ENCODE measurements at places on chromosomes 7 and 10.
A peak's percentile ranks its signal among the peaks of the same experiment; 100 is the strongest.

DNA sequence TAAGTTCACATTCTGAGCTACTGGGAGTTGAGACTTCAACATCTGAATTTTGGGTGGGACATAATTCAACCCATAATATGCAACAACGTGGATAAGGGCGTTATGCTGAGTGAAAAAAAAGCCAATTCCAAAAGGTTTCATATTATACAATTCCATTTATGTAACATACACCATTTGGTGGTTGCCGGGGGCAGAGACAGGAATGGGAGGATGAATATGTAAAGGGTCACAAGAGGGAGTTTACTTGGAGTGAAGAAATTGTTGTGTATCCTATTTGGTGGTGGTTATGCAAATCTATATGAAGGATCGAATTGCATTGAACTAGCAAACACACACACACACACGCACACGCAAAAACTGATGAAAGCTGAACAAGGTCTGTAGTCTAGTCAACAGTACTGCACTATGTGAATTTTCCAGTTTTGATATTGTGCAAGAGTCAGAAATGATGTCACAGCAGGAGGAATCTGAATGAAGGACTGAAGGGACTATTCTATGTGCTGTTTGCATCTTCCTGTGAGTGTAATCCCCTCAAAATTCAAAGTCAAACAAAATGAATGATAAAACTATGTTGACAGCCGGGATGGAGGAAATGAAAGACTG lies 249.2 kb upstream of the HABP2 start:
- DNase-seq = no peak

GRCh38 chr7:77674878-77675277 lies 21.4 kb upstream of the RSBN1L start:
- no peak for DNase-seq

- DNase-seq = peak; percentile 54
Measured at GRCh38 chr7:69597278-69598076, 798 bp upstream of the AUTS2 start.

DNA sequence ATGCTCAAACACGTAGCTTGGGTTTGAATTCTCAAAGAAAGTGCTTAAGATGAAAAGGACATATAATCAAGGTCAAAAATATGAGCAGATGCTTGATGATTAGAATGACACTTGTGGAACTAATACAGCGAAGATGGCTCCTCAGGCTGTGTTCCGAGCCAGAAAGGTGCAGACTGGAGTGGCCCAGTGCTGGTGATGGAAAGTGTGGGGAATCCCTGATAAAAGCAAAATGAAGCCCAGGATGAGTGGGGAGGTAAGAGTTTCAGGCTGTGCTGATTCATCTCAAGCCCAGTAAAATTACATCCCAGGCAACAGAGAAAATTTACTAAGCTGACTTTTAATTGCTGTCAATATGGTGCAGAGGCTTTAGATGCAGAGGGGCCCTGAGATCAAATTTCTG lies 77.8 kb upstream of the IKZF1 start:
- DNase-seq = no peak

- no peak for DNase-seq
Measured at GRCh38 chr7:136479922-136480321, 388.5 kb upstream of the CHRM2 start.

- no peak for DNase-seq
Measured at GRCh38 chr10:45427970-45428366, 54.0 kb downstream of the ALOX5 start.

GRCh38 chr10:28663576-28664368 lies 13.5 kb upstream of the BAMBI start:
- peak; percentile 79 for DNase-seq

- DNase-seq = no peak
Measured at GRCh38 chr10:118139321-118139720, 92.6 kb upstream of the RAB11FIP2 start.

- no peak for DNase-seq
Measured at GRCh38 chr10:58177362-58177947, 90.2 kb downstream of the IPMK start.

DNA sequence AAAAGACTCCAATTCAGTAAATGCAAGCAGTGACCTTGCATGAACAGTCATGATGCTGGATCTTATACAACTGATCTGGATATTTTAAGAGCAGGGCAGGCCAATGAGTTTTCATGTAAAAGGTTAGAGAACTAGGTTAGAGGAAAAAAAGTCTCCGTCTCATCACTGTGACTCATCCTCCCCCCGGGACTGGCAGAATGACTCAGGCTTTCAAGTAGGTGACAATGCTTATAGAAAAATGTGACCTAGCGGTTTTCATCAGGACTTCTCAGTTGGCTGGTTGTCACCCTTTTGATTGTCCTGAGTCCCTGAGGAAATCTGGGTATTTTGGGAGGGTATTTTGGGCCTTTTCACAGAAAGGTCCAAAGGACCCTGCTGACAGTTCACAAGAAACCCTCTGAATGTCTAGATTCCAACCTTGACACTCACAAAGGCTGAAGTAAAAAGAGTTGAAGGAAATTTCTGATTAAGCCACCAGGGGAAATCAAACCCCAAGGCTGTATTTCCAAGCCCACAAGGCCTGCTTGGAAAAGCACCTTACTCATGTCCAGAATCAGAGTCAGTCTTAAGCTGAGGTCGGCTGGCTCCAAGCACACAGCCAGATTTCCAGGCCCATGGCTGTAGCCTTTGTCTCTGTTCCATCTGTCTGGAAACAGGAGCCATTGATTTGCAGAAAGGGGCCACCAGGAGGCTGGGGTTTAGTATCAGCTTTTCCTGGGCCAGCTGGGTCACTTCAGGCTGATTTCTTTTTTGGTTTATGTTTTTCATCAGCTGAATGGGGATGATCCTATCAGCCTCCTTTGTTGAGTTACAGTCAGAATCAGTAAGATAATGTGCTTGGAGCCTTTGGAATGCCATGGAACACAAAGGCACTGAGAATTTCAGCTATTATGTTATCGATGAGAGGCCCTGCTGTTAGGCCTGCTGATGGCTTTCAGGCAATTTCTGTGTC lies 226.4 kb upstream of the HABP2 start:
- DNase-seq = peak; percentile 41

GRCh38 chr10:54797636-54798321 lies 3.3 kb downstream of the PCDH15 start:
- no peak for DNase-seq

- no peak for DNase-seq
Measured at GRCh38 chr7:763762-764161, 36.7 kb upstream of the PRKAR1B start.

- DNase-seq = no peak
Measured at GRCh38 chr7:76513817-76514799, 3.8 kb downstream of the UPK3B start.

GRCh38 chr7:115005953-115006352 lies 84.1 kb downstream of the MDFIC start:
- DNase-seq = peak; percentile 36

GRCh38 chr7:74637745-74638144 lies 19.8 kb upstream of the GTF2I start:
- DNase-seq = no peak

DNA sequence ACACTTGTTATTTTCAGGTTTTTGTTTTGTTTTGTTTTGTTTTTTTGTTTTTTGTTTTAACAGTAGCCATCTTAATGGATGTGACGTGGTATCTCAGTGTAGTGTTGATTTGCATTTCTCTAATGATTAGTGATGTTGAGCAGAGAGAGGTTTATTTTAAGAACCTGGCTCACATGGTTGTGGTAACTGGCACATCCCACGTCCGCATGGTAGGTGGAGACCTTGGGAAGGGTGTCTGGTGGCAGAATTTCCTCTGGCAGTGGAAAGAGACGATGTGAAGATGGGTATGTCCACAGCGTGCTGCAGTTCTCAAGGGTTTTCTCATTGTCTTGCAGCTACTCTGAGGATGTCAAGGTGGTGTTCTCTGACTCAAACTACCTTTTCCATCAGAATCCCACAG lies 252.2 kb downstream of the GALNT17 start:
- no peak for DNase-seq

GRCh38 chr7:73556208-73557107 lies 1.0 kb downstream of the BCL7B start:
- DNase-seq = no peak

DNA sequence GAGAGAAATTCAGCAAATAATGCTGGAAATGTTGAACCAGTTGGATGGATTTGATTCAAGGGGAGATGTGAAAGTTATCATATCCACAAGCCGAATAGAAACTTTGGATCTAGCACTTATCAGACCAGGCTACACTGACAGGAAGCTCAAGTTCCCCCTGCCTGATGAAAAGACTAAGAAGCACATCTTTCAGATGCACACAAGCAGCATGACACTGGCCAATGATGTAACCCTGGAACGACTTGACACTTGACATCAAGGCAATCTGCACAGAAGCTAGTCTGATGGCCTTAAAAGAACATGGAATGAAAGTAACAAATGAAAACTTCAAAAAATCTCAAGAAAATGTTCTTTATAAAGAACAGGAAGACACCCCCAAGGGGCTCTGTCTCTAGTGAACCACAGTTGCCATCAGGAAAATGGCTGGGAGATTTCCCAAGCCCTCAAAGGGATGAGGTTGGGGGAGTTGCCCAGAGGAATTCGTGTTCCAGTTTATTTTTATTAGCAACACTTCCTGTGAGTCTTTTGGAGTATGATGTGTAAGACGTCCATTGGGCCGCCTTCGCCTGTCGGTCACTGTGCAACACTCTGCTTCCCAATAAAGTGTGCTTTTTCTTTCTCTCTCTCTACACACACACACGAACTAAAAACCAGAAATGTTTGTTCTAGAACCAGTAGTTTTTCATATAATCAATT lies 200.0 kb downstream of the HIBADH start:
- DNase-seq = no peak

GRCh38 chr10:127943336-127943910 lies 36.5 kb downstream of the PTPRE start:
- no peak for DNase-seq

- no peak for DNase-seq
Measured at GRCh38 chr7:55770778-55771177, 91.8 kb downstream of the SEPTIN14 start.

- no peak for DNase-seq
Measured at GRCh38 chr7:22814261-22815208, 8.1 kb downstream of the TOMM7 start.

- peak; percentile 60 for DNase-seq
Measured at GRCh38 chr10:23344241-23344841, at the start of gene C10orf67. TSS of gene C10orf67 (minus strand) at chr10:23344797. CDS start at chr10:23344774, 23 bp downstream.

DNA sequence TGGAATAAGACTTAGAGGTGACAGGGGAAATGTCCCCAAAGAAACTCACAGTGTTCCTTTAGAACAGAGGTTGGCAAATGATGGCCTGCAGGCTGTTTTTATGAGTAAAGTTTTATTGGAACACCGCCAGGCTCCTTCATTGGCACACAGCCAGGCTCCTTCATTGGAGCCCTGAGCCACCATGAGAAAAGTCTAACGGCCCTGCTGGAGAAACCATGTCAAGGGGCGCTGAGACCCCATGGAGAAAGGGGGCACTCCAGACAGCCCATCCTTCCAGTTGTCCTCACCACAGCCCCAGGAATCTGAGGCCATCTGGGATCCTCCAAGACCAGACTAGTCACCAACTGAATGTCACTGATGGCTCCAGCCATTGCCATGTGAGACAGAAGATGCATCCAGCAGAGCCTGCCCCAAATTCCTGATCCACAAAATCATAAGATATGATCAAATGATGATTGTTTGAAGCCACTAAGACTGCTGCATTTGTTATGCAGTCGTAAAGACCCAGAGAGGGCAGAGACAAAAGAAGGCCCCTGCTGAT lies 88.2 kb upstream of the GPR26 start:
- DNase-seq = no peak

DNA sequence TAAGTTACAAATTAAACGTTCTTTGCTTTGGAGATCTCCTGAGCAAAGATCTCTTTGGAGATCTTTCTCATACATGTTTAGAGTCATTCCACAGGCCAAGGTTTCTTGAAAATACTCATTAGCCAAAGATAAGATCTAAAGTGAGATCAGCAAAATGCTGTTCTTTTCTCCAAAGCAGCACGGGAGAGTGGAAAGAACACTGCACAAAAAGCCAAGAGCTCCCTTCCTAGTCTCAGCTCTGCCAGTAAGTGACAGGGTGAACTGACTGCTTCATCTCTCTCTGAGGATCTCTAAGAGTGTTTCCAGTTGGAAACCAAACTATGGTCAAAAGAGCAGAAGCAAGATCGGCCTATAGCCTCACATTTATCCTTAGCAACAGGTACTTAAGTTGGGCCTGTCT lies 168.4 kb upstream of the ASAH2 start:
- DNase-seq = no peak

- no peak for DNase-seq
Measured at GRCh38 chr10:28777911-28778310, 100.6 kb downstream of the BAMBI start.

DNA sequence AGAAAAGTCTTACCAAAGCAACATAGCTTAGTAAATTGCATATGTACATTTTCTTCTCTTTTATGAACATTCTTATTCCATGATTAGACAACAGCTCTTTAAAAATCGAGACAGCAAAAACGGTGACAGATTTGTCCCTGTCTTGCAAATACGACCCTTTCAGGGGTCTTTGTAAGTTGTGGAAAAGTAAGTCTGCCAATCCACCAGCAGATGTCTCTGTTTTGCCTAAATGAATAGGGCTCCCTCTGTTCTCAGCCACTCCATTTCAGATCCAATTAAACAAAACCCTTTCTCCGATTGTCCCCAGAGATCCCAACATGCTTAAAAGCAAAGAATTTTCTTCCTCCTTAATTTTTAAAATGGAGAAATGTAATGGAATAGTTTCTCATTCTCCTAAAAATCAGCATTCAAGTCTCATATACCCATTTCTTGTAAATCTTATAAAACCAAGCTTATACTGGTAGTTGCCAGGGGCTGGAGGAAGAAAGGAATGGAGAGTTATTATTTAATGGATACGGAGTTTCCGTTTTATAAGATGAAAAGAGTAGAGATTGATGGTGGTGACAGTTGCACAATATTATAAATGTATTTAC lies 61.0 kb upstream of the NFE2L3 start:
- DNase-seq = peak; percentile 68

GRCh38 chr10:100827819-100828737 lies 82.7 kb downstream of the PAX2 start:
- DNase-seq = peak; percentile 87

DNA sequence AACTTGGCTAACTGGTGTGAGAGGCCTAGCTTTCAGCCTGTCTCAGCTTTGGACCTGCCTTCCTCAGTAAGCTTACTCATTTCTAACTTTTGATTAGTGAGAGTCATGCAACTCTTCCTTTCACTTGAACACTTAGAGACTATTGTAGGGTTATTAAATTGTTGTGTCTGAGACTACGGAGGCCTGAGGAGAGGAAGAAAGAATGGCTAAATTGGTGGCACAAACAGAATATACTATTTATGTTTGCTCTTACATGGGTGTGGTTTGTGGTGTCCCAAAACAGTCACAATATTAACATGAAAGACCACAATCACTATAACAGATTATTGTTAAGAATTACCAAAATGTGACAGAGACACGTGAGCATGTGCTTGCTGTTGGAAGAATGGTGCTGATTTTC lies 82.1 kb downstream of the TRIM24 start:
- no peak for DNase-seq

DNA sequence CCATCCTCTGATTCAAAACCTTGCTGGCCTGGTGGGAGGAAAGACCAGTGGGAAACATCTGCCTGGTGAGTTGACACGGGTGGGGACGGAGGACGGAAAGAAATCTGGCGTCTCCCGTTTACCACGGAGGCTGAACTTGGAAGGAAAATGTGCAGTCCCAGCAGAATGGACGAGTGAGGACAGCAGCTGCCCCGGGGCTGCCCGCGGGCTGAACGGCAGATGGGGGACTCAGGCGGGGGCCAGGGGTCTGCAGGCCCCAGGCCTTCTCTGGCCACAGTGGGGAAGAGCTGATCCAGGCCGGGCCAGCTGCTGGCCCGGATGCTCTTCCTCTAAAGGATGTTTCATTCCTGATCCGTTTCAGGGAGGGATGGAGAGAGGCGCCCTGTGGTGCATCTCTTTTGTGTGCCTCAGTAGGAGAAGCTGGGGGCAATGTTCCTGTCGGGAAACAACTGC lies 147.5 kb upstream of the CHST15 start:
- peak; percentile 48 for DNase-seq

Data from iPS-NIHi11 (cell line).